Stimulated activated CD4-positive, alpha-beta T cell treated with anti-CD3 and anti-CD28 coated beads, TNF-alpha, amount 100 ng/mL, for 1 hour (primary cell): ENCODE measurements at places on chromosomes 5 and 9.
A peak's percentile ranks its signal among the peaks of the same experiment; 100 is the strongest.

DNA sequence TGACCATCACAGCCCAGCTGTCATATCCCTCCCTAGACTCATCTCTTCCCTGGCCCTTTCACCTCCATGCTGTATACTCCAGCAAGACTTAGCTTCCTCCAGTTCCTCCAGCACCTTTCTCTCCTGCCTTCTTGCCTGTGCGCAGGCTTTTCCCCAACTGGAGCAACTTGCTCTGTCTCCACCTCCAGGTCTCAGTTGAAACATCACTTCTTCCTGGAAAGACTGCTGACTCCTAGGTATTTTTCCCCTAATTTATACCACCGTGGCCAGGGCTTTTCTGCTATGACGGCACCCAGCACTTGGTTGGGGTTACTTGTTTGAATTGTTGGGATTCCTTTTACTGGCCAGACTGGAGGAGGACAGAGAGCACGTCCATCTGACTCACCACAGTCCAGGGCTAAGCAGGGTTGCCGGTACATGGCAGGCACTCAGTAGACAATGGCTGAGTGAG, 67.5 kb downstream of the KCNIP1 start:
- no peak for DNase-seq

- DNase-seq, result no peak
Observed at GRCh38 chr9:80794197-80794596, 895.1 kb downstream of the TLE1 start.

GRCh38 chr9:132800038-132800648, 77.9 kb downstream of the AK8 start:
- peak; percentile 26 for DNase-seq

DNA sequence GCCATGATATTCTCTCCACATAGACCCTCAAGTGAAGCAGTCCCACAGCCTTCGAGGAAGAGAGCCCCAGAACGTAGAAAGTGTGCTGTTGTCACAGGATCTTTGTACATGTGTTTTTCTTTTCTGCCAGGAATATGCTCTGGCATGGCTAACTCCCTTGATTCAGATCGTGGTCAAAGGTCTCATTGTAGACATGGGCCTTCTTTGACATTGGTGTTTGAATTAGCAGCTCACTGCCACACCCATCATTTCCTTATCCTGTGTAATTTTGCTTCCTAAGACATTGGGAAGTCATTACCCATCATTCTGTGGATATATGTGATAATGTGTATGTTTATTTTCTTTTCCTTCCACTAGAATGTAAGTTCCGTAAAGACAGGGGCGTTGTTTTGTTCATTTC, 25.5 kb downstream of the MTRR start:
- no peak for DNase-seq

DNA sequence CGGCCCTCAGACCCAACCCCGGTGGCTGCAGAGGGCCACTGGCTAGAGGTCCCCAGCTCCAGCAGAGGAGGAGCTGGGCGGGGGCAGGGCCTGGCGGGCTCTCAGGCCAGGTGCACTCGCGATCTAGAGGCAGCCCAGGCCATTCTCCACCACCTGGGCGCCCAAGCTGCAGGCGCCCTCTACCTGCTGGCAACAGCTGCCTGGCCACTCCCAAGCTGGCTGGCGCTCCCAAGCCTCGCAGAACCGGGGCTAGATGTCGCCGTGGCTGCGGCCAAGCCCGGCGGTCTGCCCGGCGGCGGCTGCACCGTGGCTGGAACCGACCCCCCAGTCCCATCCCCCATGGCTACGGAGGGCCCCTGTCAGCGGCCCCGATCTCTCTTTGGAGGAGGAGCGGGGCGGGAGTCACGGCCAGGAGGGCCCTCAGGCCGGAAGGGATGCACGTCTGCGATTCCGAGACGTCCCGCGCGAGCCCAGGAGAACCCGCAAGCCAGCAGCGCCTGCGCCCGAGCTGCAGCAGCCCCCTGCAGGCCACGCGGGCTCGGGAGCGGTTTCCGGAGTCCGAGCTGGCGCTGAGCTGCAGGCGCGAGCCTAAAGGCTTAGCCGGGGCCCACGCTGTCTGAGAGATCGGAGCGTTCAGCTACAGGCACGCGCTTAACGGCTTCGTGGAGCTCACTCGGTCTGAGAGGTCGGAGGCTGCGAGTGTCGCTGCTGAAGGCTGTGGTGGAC, 44.3 kb upstream of the BICD2 start:
- no peak for DNase-seq

- no peak for DNase-seq
Observed at GRCh38 chr5:139895647-139896046, 100.0 kb downstream of the PSD2 start.

DNA sequence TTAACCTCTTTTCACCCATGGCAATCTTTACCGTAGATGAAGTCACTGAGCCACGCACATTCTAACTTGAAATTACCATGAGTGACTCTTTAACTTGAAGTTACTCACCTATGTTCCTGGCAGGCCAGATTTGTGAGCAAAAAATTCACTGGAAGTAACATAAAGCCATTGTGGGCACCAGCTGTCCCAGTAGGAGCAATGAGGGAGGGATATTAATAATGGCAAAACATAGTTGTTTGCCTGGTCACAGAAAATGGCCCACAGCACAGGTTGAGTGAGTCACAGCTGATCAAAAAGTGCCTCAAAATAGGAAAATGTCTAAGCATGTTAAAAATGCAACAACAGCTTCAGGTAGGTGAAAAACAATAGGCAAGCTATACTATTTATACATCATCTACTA, 146.6 kb downstream of the EFNA5 start:
- DNase-seq, result no peak

DNA sequence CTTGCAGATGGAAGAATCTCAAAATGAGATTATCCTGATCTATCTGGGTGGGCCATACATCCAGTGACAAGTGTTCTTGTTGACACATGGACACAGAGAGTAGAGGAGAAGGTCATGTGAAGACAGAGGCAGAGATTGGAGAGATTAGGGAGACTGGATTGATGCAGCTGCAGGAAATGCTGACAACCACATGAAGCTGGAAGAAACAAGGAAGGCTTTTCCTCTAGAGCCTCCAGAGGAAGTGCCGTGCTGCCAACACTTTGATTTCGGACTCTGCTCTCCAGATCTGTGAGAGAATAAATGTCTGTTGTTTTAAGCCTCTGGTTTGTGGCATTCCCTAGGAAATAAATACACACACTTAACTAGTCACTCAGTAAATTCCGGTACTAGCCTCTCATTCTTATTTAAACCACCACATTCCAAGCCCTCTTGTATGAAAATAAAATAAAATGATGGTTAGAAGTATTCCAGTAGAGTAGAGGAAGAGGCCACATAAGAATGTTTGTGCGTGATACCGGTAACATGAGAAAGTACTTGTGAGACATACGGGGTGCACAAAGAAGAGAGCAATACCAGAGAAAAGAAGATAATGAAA, 110.9 kb upstream of the DMAC1 start:
- no peak for DNase-seq

GRCh38 chr5:62460578-62460983, 48.0 kb downstream of the IPO11 start:
- DNase-seq, result no peak
